AML-193 (cell line): ENCODE measurements at places on chromosomes 7 and 10.

GRCh38 chr10:96168546-96168945 is 38.4 kb downstream of the ZNF518A start:
- DNase-seq: no peak

DNA sequence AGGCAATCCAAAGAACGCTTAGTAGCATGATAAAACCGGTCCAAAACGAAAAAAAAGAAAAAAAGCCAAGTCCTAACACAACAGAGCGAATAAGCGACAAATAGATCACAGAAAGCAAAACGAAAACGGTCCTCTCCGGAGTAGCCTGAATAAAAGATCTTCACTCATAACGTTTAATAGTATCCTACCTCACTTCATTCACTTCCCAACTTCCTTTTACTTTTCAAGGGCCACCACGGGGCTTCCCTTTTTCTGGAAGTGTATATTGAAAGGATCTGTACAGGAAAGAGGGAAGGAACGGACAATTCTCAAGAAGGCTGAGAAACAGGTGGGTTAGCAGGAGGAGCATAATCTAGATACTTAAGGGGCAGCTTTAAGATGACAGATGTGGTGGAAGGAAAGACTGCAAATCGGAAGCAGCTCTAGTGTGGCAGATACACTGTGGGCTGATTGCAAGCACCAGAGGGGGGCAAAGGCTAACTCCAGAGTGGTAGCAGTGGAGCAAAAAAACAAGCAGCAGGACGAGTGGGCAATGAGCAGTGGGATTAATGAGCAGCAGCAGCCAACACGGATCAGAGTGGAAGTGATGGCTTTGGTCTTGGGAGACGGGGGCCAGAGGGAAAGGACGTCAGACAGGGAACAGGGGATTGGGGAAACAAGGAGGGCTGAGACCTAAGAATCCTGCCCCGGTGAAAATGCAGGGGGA is 866 bp downstream of the CNOT4 start:
- DNase-seq: peak; percentile 22

GRCh38 chr7:47582764-47583738 is 1.1 kb upstream of the TNS3 start:
- no peak for DNase-seq

GRCh38 chr7:122844191-122844988 is 41.9 kb downstream of the CADPS2 start:
- DNase-seq: no peak

GRCh38 chr10:130764651-130765050 is 546.9 kb downstream of the TCERG1L start:
- no peak for DNase-seq

DNA sequence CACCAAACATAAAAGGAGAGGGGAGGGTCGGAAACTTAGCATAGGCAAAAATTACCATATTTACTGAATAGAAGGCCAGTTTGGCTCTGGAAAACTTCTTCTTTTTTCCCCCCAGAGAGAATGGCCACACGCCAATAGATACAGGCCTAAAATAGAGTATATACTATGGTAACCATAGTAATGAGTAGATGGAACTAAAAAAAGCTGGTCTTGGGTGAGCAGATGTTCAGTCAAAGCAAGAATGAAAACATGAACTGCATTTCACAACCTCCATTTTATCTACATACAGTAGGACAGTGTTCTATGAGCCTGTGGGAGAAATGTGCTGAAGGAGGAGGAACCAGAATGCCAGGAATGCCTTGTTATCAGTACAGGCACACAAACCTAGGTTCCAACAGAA is 141.7 kb upstream of the SEMA3A start:
- DNase-seq: no peak

- no peak for DNase-seq
Measured at GRCh38 chr7:43104874-43105520, 7.5 kb upstream of the HECW1 start.

DNA sequence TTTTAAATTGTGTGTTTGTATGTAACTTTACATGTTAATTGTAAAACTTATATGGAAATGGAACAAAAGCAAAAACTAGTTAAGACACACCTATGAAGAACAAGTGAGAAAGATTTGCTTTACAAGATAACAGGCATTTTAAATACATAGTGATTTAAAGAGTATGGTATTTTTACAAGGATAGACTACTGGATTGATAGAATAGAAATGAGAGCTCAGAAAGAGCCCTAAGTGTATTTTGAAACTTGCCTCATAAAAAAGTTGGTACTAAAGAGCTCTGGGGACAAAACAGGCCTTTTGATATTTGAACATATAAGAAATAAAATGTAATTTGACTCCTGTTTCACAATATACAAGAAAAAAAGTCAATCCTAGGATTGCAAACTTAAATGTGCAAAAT is 928.4 kb downstream of the REEP3 start:
- DNase-seq: no peak

- no peak for DNase-seq
Measured at GRCh38 chr10:62000726-62001125, 99.2 kb downstream of the ARID5B start.

DNA sequence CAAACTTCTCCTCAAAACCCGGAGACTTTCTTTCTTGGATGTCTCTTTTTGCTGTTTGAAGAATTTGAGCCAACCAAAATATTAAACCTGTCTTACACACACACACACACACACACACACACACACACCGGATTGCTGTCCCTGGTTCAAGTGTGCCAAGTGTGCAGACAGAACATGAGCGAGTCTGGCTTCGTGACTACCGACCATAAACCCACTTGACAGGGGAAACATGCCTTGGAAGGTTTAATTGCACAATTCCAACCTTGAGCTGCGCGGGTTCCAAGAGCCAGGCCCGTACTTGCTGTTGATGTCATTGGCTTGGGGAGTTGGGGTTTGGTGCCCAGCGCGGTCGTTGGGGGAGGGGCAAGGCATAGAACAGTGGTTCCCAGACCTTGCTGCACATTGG is 1.7 kb downstream of the EGFR start:
- no peak for DNase-seq

DNA sequence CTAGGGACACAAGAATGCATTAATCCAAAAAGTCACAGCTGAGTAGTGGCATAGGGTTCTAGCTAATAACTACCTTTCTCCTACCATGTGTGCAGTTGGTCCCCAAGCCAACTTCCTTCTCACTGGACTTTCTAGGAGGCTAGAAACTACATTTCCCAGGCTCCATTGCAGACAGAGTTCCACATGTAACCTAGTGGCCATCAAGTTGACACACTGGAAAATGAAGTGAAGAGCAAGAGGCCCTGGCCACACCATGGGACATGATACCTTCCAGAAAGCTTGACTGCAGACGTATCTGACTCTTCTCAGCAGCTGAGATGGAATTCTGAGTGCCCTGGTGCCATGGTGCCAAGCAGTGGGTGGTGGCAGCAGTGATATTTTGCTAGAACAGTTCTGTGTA is 49.8 kb upstream of the TMEM273 start:
- DNase-seq: no peak

DNA sequence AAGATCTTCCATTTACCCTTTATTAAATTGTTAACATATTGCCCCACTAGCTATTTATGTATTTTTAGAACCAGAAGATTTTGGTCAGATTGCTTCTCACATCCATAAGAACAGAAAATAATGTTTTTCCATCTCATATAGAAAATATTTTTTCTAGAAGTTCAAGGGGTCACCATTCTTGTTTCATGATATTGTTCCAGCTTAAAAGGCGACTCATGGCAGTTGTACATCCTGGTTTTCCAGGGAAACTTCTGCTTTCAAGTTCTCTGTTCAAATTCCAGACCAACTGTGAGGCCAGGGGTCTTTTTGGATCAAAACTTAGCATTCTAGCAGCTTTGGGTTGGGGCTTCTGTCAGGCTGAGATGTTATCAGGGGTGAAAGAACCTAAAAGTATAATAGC is 84.4 kb downstream of the LRRC4 start:
- DNase-seq: no peak

GRCh38 chr7:96144260-96144526 is 177.7 kb downstream of the SLC25A13 start:
- no peak for DNase-seq

DNA sequence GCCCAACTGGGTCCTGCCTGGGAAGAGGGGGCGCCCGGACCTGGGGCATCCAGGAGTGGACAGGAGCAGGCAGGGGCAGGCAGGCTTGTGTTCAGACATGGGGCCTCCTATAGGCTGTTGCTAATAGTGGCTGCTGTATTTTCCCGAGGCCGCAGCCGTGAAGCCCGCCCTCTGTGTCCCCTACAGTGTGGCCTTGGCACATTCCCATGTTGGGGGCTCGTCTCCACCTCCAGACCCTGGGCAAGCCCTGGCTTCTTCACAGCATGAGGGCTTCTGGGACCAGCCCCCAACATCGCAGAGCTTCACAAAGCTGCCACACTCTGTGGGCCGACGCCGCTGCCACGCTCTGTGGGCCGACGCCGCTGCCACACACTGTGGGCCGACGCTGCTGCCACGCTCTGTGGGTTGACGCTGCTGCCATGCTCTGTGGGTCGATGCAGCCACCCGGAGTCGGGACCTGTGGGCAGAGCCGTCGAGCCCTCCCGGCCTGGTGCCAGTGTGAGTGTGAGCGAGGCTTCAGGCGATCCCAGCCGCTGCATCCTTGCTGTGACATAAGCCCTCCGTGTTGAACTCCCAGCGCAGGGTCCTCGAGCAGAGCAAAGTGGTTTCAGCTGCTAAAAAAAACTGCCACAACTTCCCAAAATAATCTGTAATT is 109.0 kb downstream of the INPP5A start:
- no peak for DNase-seq

DNA sequence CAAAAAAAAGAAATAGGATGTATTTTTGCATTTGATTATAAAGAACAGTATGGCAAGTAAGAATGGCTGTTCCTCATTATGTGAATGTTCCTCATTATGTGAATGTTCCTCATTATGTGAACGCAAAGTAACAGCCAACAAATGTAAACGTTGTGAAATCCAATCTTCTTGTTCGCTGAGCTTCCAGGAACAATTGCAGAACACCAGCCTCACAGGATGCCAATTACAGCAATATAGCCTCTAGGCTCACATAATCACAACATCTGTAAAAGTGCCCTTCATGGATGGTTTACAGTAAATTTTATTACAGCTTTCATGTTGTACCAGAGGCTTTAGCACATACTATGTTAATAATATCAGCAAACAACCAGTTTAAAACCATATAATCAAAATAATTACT is 71.6 kb downstream of the THSD7A start:
- DNase-seq: peak; percentile 88

DNA sequence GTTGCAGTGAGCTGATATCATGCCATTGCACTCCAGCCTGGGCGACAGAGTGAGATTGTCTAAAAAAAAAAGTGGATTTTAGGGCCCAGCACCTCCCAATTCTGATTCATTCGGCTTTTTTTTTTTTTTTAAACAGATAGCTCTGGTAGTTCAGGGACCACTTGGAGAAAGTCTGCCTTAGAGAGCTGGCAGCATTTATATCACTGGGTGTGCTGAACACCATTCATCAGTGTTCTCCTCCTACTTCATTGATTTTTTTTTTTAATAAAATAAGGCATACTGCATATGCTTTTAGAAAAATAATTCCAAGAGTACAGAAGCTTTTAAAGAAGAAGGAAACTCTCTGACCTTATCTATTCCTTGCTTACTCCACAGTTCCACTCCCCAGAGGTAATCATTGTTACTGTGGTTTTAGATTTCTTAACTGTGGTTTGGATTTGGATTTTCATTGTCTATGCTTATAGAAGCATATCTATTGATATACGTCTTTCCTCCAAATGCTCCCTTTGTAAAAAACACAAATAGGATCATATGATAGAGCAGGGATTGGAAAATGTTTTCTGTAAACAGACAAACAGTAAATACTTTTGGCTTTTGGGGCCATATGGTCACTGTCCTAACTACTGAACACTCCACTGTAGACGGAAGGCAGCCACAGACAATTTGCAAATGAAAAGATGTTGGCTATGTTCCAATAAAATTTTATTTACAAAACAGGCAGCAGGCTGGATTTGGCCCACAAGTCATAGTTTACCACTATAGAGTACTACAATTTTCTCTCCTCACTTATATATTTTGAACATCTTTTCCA is 21.1 kb upstream of the SAR1A start:
- no peak for DNase-seq

GRCh38 chr10:52308251-52309031 is 5.6 kb upstream of the DKK1 start:
- DNase-seq: peak; percentile 28

DNA sequence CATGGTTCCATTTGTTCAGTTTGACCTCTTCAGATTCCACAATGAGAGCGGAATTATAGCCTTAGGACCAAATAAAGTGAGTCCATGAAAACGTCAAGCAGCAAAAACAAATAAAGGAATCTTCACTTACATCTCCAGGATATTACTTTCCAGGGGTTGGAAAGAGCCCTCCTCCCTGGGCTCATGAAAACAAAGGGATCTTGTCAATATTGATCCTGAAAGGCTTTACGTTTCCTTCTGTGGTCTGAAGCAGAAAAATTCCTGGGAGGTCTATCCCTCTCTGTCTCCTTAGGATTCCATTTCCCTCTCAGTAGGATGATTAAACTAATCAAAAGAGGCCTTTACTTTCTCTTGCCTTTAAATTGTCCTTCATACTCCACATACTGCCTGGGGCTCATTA is 293.5 kb downstream of the GPAM start:
- no peak for DNase-seq

GRCh38 chr7:87506246-87507180 is 31.0 kb upstream of the ABCB4 start:
- peak; percentile 13 for DNase-seq

DNA sequence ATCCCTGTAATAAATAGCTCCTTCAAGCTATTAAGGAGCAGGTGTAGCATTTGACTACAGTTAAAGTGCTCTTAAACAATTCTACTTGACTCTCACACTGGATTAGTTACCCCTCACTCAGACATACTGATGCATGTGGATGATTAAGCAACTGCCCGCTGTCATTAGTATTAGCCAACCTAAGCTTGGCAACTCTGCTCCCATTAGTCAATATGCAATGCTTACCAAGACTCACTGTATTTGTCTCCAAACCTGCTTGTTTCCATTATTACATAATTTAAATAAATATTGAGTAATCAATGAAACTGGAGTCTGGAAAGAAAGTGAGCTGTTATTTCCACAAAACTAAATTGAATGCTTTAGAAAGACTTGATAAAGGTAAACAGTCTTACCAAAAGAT is 144.0 kb upstream of the ASAH2 start:
- DNase-seq: peak; percentile 85

DNA sequence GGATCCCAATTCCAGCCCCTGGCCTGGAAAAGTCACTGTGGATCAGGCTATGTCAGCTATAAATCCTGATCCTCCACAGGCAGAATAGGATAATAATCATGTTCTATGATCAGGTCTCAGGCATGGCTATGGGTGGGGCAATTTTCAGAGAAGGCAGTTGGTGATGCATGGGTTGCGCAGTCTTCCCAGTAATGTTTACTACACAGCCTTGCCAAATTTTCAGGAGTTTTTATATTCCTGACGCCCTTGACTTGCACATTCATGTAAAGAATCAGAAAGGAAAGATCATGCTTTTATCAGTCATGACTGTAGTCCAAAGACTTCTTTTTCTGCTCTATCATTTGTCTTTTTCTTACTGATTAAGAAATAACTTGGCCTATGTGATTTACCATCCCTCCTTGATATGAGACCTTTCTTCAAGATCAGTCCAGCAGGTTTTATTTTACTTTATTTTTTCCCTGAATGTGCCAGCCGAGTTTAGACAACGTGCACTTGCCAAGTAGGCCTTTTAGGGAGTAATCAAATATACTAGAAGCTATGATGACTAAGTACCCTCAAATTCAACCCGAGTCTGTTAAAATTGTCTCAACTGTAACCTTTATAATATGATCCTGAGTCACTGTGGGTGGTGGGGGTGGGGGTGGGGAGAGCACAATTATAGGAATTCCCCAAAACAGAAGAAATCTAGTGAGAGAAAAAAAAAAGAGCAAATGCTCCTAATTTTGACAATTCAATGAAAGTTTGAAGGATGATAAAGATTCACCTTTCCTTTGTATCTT is 31.9 kb downstream of the ARL4A start:
- DNase-seq: no peak
